ENCODE measurements at places on chromosomes 1 and 21.

GRCh38 chr1:165408518-165408917 lies 36.4 kb downstream of the RXRG start:
- no peak for DNase-seq

GRCh38 chr21:33866826-33867225 lies 48.8 kb downstream of the ATP5PO start:
- no peak for DNase-seq

DNA sequence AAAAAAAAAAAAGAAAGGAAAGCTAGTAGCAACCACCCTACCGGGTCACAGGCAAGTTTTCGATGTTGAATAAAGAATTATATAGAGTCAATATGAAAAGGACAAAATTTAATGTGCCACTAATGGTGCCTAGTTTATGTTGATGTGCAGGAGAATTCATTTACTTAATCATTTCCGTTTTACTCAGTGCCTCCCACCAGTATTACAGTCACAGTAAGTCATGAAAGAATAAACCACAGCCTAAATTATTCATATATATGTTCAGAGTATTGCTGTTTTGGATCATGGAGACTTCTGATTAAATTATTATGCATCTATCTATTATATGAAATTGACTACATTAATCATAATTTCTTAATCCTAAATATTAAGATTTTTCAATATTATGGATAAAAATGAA lies 35.3 kb downstream of the FNBP1L start:
- DNase-seq, result no peak

DNA sequence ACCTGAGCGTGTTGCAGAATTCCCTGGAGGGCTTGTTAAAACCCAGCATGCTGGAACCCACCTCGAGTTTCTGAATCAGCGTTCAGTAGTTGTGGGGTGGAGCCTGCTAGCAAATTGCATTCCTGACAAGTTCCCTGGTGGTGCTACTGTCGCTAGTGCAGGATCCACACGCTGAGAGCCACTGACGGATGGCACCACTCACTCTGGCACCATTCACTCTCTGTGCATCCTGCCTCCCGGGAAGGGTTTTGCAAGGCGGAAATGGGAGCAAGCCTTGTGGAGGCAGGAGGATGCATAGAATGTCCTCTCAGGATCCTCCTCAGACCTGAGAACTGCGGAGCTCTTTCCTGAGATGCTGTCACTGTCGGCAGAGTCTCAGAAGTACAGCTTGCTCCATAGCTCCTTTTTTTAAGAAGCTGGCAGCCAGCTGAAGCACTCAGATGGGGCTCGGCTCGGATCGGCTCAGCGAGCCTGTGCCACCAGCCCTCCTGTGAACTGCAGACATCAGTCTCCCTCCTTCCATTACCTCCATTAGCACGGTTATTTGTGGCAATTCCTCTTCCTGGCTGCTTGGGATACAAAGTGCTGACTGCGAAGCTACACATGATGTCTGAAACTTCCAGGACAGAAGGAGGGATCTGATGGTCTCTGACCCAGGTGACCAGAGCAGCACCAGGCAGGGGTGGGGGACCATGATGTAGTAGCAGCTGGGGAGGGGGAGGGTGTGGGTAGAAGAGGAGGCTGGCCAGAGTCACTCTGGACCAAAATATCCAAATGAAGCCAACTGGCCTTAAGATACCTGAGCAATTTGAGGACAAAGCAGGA lies 89.6 kb downstream of the C1orf94 start:
- DNase-seq, result no peak
